Kidney glomerular epithelial cell (primary cell): ENCODE measurements at places on chromosomes 11 and 22.

- DNase-seq = no peak
Observed at GRCh38 chr11:127395034-127395433, 394.5 kb upstream of the KIRREL3 start.

- DNase-seq = no peak
Observed at GRCh38 chr11:117945047-117945810, 16.0 kb upstream of the TMPRSS13 start.

DNA sequence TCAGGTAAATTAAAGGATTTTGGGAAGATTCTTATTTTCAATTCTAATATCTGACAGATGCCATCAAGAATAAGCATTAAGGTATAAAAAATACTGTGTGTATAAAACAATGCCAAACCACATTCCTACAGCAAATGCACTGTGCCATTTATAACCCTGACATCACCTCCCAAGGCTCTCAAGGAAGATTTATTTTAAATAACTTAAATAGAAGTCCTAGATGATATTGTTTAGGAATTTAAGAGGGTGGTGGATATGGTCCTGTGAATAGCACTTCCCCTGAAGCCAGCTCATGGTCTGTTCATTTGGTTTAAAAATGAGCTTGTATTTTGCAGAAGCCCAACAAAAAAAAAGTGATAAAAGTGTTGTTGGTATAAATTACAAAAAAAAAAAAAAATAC, 32.1 kb downstream of the PPIL2 start:
- peak; percentile 29 for DNase-seq

GRCh38 chr11:46607516-46607915, 9.5 kb downstream of the HARBI1 start:
- no peak for DNase-seq

DNA sequence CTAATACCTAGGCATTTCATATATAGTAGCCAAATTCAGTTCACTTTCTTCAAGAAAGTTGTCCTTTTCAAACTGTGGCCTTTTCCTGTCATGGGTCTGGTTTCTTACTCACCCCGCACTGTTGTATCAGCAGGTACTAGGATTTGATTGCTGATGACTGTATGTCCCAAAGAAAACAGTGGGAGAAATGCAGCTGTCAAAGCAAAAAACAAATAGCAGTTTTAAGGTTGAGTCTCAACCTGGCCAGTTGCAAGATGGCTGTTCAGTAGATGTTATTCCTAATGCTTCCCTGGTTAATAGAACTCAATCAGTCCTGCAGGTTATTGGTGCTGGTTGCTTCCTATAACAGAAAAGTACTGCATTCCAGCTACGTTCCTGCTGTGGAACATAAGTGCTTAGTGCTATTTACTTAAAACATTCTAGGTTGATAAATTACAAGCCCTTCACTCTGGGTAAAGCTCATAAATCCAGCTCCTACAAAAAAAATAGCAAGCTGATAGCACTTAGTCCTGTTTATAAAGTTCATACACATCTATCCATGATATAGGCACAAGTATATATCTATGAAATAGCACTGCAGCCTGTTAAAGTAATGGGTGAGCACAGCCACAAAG, 26.6 kb downstream of the NF2 start:
- DNase-seq = no peak

DNA sequence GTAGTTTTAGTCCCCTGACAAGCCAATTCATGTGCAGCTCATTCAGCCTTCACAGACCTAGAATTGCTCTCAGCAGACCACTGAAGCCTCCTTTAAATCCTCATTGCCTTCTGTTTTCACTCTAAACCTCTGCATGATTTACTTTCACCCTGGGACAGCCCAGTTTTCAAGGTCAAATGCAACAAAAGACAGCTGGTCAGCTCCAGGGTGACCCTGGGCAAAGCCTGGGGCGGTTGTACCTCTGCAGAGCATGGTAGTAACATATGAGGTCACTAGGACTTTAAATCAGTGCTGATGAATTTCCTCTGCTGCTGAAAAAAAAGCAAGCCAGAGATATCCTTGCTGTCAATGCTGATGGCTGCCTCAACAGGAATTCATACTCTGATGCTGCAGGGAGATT, 62.2 kb downstream of the SERGEF start:
- DNase-seq = no peak

- DNase-seq = no peak
Observed at GRCh38 chr11:124625504-124626168, 3.0 kb downstream of the TBRG1 start.

DNA sequence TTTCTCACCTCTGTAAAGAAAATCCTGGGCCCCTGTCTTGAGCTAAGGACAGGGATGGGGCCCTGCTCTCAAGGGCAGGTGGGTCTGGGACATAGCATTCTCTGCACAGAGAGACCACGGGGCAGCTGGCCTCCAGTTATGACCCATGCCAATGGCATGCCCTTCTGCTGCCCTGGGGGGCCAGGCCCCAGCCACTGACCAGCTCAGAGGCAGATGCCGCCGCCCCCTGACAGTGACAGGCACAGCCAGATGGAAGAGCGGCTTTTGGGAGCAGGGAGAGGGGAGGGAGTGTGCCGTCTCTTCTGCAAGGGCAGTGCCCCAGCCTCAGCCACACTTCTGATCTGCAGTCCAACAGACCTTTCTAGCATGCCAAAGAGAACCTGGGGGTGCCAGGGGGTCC, 114.8 kb upstream of the NAV2 start:
- DNase-seq = no peak

- no peak for DNase-seq
Observed at GRCh38 chr11:76863196-76863777, 2.6 kb downstream of the ACER3 start.

- DNase-seq = no peak
Observed at GRCh38 chr22:17705546-17705945, 67.0 kb downstream of the BCL2L13 start.

- no peak for DNase-seq
Observed at GRCh38 chr22:25110596-25110845, 89.1 kb upstream of the CRYBB3 start.

DNA sequence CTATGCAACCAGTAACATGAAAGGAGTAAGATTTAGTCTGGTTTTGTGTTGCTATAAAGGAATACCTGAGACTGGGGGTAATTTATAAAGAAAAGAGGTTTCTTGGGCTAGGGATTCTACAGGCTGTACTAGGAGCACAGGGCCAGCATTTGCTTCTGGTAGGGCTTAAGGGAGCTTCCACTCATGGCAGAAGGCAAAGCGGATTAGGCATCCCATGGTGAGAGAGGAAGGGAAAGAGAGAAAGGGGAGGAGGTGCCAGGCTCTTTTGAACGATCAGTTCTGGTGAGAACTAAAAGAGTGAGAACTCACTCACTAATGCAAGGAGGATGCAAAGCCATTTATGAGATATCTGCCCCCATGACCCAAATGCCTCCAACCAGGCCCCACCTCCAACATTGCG, 283.2 kb downstream of the OPCML start:
- no peak for DNase-seq
